ENCODE measurements at places on chromosomes 5 and 9.

DNA sequence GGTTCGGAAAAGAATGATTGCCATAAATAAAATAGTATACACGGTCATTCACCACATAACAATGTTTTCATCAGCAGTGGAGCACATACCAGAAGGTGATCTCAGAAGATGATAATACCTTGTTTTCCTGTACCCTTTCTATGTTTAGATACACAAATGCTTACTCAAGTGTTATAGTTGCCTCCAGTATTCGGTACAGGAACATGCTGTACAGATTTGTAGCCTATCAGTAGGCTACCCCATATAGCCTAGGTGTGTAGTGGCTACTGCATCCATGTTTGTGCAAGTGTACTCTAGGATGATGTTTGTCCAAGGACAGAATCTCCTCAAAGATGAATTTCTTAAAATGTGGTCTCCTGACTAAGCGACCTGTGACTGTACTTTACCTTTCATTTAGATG lies 59.2 kb downstream of the ICE1 start:
- DNase-seq = no peak

GRCh38 chr5:139677736-139678613 lies 29.8 kb downstream of the CXXC5 start:
- DNase-seq = no peak

GRCh38 chr5:44881266-44881665 lies 72.5 kb downstream of the MRPS30 start:
- no peak for DNase-seq

DNA sequence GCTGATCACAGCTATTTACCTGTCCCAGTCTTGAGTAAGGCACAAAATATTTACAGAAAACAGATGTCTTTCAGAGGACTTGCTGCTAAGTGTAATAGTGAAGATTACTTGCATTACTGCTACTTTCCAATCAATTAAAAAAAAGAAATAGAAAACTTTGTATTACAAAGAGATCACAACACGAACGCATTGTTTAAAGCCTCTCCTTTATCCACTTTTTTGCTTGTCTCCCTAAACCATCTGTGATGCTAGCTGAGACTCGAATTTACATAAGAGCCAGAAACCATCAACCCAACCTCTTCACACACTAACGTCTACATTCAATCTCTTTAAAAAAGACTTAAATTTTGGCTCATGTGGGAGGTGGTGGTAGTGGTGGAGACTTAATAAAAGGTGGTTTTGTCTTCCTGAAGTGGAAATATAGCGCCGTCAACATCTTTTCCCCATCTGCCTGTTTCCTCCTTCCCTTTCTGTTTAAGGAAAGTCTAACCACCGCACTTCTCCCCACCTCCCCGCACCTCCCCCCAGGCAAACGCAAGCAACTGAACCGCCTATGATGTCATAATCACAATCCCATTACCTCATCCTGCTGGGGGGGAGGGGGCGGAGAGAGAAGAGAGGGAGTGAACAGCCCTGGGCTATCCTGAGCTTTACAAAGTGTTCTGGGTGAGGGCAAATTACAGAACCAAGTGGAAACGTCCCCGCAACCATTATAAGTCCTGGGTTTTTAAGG lies 948 bp upstream of the FAM53C start:
- DNase-seq = no peak

GRCh38 chr5:153014194-153014593 lies 476.3 kb upstream of the GRIA1 start:
- no peak for DNase-seq

- no peak for DNase-seq
Measured at GRCh38 chr5:74028406-74028805, 402.4 kb downstream of the ARHGEF28 start.

- no peak for DNase-seq
Measured at GRCh38 chr9:104746798-104747197, 685 bp upstream of the NIPSNAP3A start.

DNA sequence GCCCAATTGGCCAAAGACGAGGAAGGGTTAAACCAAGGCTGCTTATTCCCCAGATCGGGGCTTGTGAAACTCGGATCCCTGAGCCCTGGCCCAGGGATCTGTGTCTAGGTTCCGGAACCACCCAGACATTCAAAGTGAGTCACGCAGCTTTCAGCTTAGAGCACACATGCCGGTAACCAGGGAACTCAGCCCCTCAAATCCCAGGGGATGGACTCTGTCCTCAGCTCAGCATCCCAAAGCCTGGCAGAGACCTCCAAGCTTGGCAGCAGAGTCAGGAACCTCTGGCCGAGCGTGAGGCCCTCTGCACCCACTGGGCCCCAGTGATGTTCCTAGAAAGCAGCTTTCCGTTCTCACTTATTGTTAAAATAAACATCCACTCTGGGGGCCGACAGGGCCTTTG lies 5.1 kb downstream of the PNPLA7 start:
- no peak for DNase-seq

DNA sequence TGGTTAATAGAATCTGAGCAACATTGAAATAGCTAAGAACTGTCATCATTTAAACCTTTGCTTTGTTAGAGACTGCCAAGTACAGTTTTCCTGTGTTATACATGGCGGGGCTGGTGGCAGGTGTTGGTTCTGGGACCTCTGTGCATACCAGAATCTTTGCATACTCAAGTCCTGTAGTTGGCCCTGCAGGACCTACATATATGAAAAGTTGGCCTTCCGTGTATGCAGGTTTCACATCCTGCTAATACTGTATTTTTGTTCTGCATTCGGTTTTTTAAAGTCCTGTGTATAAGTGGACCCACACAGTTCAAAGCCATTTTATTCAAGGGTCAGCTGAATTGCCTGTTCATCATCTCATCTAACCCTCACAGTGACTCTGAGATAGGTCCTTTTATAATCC lies 36.4 kb downstream of the LARP1 start:
- no peak for DNase-seq

GRCh38 chr5:69497006-69497520 lies 4.5 kb downstream of the OCLN start:
- no peak for DNase-seq

- DNase-seq = no peak
Measured at GRCh38 chr5:179803651-179804554, 2.8 kb downstream of the MGAT4B start.

- no peak for DNase-seq
Measured at GRCh38 chr9:85981369-85981768, 40.4 kb downstream of the NAA35 start.

DNA sequence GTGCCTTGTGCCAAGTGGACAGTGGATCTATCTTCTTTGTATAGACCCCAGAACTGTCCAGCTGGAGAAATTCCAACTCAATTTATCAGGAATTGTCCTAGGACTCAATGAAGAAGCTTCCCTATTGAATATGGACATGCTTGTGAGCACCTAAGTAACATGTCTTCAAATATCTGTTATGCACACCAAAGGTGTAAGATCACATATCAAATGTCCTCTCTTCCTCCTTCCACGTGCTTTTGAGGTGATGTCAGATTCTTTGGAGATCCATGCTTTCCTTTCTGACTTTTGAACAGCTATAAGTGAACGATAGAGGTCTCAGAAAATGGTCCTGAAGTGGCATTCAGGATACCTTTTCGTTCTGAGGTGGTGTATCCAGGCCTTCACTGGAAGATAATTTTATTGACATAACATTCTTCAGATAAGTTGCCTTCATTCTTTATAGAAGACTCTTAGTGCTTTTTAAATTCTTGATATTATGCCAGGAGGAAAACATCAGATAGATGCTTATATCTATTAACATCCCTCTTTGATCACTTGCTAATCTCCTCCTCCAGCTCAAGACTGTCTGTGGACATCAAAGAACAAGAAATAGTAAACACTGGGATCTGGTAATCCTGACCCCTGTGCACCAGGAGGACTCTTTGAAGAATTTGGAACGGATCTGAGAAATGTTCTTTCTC lies 246.4 kb downstream of the SMARCA2 start:
- DNase-seq = no peak

DNA sequence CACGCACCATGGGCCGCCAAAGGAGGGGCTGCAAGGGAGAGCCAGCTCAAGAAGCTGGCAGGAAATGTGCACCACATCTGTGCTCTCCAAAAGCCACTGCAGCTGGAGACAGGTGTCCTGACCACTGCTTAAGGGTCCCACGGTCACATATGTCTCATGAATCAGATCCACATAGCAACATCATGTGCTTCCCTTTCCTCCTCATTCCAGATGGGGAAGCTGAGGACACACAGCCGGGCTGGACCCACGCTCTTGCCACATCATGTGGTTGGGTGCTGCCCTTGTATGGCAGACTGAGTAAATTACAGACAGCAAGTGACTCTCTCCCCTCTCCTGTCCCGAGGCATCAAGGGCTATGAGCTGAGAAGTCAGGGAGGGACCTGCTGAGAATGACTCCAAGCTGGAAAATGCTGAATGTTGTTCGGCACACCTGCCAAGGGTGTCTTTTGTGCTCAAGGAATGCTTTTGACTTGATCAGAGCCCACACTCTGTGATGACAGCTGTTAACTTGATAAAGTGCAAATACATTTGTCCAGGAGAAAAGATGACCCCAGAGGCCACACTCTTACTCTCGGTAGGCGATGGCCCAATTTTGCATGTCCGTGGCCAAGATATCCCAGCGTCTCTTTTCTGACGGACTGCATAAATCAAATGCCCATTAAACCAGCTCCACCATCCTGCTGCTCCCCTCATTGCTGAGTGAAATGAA lies 58.2 kb downstream of the NSUN2 start:
- no peak for DNase-seq

- peak; percentile 67 for DNase-seq
Measured at GRCh38 chr9:93183663-93184431, at the start of gene WNK2. Gene WNK2 (plus strand): TSS chr9:93184139. CDS start chr9:93184930, 791 bp downstream.

DNA sequence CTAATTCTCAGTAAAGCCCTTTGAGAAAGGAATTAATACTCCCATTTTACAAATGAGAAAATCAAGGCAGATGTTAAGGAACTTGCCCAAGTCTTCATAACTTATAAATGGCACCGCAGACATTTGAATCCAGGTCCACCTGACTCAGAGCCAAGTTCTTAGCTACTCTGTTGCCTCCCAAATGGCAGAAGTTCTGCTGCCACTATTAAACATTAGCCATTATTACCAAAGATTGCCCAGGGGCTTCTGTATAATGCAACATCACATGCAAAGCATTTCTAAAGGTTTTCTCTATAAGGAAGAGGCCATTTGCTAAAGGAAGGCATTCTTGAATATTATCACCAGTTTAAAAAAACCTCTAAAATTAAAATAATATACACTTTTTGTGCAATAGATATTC lies 28.3 kb downstream of the TPD52L3 start:
- DNase-seq = no peak

GRCh38 chr5:35223787-35224395 lies 6.4 kb downstream of the PRLR start:
- DNase-seq = no peak

- peak; percentile 73 for DNase-seq
Measured at GRCh38 chr5:56412601-56413379, 179.7 kb upstream of the ANKRD55 start.

DNA sequence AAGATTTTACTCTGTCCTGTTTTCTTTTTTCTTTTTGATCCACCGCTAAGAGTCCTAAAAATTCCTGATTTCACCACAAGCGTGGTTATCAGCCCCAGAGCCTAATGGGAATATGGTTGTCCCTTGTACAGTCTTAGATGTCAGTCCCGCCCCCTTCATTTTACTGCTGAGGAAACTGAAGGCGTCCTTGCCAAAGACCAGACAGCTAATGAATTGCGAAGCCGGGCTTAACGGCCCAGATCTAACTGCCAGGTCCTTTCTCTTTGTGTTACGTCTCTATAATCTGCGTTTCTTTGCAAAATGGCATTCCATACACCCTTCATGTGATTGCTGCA lies 497 bp downstream of the NSA2 start:
- peak; percentile 69 for DNase-seq

DNA sequence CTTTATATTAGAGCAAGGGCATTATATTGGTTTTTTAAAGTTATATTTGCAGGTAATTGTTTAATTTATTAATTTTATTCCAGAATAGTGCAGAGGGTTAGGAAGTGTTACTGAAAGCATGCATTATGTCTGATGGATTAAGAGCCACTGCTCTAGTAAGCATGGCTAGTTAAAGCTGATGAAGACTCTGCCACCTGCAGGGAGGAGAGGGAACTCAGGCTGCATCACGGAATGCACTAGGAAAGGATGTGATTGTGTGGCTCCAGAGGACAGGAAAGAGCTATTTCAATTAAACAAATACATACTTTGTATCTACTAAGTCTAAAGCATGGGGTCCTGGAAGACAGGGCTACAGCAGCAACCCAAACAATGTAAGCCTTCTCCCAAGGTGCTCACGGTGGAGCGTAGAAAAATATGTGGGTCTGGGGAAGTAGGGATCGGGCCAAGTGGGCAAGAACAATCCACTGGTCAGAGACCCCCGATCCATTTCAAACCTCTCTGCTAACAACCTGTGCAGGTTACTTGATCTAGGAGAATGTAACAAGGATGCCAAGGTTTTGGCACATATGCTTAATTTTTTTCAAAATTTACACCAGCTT lies 15.3 kb upstream of the GRXCR2 start:
- peak; percentile 30 for DNase-seq

GRCh38 chr5:464446-464842 lies 21.5 kb downstream of the EXOC3 start:
- no peak for DNase-seq

GRCh38 chr5:21765406-21765805 lies 1087.7 kb downstream of the CDH12 start:
- no peak for DNase-seq

- no peak for DNase-seq
Measured at GRCh38 chr5:116785106-116785505, 210.5 kb upstream of the SEMA6A start.

- DNase-seq = no peak
Measured at GRCh38 chr5:422323-423232, 20.4 kb upstream of the EXOC3 start.

GRCh38 chr9:747567-747966 lies 93.9 kb upstream of the DMRT1 start:
- no peak for DNase-seq

- no peak for DNase-seq
Measured at GRCh38 chr5:1540166-1540565, 16.4 kb upstream of the LPCAT1 start.

DNA sequence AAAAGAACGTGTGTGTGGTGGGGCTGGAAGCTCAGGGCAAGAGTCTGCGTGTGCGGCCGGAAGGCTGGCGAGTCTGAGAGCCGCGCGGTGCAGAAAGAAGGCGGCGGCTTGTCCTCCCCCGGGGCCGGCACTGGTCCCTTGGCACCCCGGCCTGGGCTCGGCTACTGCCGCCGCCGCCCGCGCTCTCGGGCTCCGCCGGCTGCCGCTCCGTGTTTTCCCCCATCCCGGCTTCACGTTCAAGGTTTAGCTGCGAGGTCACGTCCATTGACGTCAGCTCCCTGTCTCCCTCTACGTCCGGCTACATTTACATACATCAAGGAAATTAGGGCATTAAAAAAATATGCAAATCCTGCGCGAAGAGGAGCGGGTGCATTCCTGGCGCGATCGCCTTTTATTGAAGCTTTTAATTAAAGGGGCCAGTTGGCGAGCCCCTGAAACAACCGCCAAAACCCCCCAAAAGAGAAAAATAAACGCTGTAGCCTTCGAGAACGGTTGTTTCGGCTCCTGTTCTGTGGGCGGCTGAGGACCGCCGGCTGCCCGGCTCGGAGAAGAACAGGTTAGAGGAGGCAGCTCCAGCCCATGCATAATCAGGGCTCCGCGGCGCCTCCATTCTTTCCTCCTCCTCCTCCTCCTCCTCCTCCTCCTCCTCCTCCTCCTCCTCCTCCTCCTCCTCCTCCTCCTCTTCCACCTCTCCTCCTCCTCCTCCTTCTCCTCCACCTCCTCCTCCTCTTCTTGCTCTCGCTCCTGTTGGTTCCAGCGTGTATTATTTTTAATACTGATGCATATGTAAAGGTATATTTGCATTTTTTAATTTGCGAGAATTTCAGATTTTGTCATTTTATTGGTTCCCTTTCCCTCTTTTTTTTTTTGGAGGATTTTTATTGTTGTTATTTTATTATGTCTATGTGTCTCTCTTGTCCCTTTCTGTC lies 207.0 kb downstream of the MEF2C start:
- DNase-seq = peak; percentile 74
